Stimulated activated CD4-positive, alpha-beta T cell treated with anti-CD3 and anti-CD28 coated beads, Interleukin-4, amount 100 ng/mL, for 4 hours (primary cell): ENCODE measurements at places on chromosomes 5 and 9.

GRCh38 chr5:73451224-73452130 lies 2.9 kb upstream of the FOXD1 start:
- peak; percentile 69 for DNase-seq

- DNase-seq, result no peak
These were observed 69.5 kb upstream of the ELL2 start for GRCh38 chr5:96031180-96031579.

GRCh38 chr9:72156586-72156985 lies 7.3 kb downstream of the GDA start:
- DNase-seq, result no peak

- no peak for DNase-seq
These were observed 97.3 kb downstream of the PRRT1B start for GRCh38 chr9:131642496-131643083.

GRCh38 chr5:23703940-23704855 lies 196.8 kb downstream of the PRDM9 start:
- DNase-seq, result no peak

DNA sequence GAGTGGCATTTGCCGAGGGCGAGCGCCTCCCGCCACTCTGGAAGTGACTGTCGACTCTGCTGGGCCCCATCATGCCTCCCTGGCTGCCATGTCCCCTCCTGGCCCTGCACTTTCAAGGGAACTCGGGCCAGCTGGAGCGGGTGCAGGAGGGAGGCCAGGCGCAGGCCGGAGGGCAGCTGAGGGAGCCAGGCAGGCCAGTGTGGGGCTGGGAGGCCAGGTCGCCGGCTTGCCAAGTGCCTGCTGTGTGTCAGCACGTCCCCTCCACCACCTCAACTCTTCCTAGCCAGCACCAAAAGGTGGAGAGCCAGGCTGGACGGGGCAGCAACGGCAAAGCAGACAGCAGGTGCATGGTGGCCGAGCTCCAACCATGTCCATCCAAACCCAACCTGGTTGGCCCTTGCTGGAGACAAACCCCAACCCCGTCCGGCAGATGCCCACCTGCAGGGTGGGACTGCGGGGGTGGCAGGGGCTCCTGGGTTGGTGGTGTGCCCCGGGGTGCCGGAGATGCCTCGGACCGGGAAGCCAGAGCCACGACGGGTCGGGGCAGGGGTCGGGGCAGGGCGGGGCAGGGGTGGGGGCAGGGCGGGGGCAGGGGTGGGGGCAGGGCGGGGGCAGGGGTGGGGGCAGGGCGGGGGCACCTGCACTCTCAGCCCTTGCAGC lies 36.5 kb upstream of the EGFL7 start:
- DNase-seq, result no peak

DNA sequence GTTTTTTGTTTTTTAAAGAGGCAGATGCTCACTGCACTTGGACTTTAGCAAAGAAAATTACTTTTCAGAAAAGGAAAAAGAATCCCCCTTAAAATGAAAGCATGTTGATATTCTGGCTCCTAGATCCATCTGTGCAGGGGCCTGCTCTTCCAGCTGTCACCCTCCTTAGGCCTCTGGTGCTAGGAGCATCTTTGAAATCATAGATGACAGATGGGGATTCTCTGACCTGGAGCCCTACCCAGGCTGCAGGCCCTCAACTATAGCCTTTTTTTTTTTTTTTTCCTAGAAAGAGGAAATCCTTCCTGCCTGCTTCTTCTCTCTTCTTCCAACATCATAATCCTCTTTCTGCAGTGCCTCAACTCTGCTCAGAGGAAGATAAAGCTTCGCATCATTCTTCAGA lies 16.3 kb upstream of the DCP2 start:
- no peak for DNase-seq

- DNase-seq, result no peak
These were observed 190.4 kb downstream of the EPB41L4A start for GRCh38 chr5:112228667-112229066.

- no peak for DNase-seq
These were observed 60.2 kb downstream of the NRG2 start for GRCh38 chr5:139982975-139983240.

- DNase-seq, result no peak
These were observed 1955.4 kb upstream of the CDH6 start for GRCh38 chr5:29238115-29238514.

DNA sequence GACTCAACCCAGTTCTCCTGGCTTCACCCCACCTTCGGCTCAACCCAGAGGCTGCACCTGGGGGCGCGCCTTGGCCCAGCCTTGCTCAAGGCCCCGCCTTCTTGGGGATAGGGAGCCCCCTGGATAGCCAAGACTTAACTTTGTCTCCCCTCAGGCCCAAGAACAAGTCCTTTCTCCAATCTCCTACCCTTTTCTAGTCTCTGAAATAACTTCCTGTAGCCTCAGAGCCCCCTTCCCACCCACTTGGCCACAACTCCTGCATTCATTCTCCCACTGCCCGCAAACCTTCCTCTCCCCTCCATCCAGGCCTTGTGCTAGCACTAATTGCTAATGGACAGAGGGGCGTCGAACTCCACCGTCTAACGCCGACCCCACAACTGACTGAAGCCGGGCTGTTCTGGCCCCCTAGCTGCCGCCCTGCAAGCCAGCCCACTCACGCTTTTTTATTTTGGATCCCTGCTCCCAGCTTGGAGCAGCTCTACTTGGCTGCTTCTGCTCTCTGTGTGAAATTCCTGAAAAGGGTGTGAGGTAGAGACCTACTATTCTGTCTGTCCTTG lies 579 bp upstream of the ASTN2 start:
- DNase-seq, result no peak
